NCI-H2081 treated with DMSO at 0.1 percent for 48 hours (cell line): ENCODE measurements at places on chromosomes 16 and 17.

DNA sequence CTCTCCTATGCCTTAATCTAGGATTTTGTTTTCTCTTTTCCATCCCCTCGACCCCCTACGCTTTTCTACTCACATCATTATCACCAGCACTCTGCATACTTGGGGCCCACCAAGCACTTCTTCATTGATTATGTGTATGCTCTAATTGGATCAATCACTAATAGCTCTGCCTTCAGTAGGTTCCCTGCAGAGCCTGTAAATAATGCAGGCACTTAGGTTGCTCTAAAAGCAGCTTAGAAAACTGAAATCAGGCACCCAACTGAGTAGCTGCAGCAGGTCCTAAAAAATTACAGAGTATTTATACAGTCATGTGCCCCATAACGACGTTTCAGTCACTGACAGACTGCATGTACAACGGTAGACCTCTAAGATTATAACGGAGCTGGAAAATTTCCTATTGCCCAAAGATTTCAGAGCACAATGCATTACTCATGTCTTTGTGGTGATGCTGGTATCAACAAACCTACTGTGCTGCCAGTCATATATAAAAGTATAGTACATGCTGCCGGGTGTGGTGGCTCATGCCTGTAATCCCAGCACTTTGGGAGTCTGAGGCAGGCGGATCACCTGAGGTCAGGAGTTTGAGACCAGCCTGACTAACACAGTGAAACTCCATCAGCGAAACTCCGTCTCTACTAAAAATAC lies 280.4 kb downstream of the HS3ST3B1 start:
- no peak for DNase-seq

DNA sequence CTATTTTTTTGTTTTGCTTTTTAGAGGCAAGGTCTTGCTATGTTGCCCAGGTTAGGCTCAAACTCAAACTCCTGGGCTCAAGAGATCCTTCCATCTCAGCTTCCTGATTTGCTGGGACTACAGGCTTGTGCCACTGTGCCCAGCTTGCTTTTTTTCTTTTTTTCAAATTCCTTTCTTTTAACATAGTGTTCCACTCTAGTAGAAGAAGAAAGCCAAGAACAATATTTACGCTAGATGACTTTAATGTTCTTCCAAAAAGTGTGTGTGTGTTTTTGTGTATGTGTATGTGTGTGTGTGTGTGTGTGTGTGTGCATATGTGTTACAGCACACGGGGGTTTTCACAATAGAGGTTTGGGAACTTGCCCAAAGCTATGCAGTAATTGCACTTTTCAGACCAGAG lies 10.7 kb upstream of the UMOD start:
- no peak for DNase-seq

GRCh38 chr17:78107976-78108725 lies 20.4 kb downstream of the TMC6 start:
- DNase-seq: no peak

DNA sequence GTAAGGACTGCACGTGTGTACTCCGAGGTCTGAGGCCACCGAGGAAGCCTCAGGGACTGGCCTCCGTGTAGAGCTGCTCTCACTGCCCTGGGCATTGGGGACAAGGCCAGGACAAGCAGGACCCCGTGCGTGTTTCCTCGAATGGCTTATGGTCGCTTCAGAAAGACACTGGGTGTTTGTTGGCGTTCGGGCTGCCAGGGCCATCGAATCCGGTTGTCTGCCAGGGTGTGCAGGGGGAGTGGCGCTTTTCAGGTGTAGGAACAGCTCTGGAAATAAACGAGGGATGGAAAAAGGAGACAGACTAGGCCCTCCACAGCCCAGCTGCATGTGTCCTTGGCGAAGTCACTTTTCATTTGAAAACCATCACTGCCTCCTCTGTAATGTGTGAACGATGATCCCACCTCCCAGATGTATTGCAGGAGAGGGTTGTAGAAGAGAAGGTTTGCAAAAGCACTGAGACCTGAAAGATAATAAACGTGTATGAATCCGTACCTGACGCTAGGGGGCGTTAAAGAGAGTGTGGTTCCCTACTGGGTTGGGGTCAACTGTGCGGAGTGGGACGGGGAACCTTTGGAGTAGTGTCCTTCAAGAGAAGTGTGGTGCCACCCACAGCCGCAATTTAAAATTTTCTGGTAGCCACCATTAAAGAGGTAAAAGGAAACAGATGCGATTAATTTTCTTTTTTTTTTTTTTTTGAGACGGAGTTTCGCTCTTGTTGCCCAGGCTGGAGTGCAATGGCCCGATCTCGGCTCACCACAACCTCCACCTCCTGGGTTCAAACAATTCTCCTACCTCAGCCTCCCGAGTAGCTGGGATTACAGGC lies 2.1 kb upstream of the ZSCAN10 start:
- no peak for DNase-seq

DNA sequence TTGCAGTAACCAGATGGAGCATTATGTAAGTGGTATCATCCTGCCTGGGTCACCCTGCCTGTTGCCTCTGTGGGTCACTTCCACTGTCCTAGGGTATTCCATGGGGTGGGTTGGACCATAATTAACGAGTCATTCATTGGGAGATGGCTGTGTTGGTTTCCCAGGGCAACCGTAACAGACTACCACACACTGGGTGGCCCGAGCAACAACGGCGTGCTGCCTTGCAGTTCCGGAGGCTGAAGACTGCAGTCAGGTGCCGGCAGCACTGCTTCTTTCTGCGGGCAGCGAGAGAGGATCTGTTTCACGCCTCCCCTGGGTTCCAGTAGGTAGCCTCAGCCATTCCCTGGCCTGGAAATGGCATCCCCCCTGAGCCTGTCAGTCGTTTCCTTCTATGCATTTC lies 28.9 kb upstream of the CMIP start:
- no peak for DNase-seq

GRCh38 chr17:30928584-30928983 lies 6.8 kb downstream of the ADAP2 start:
- DNase-seq: no peak

GRCh38 chr17:50557630-50558029 lies 2.9 kb upstream of the CACNA1G start:
- DNase-seq: no peak

DNA sequence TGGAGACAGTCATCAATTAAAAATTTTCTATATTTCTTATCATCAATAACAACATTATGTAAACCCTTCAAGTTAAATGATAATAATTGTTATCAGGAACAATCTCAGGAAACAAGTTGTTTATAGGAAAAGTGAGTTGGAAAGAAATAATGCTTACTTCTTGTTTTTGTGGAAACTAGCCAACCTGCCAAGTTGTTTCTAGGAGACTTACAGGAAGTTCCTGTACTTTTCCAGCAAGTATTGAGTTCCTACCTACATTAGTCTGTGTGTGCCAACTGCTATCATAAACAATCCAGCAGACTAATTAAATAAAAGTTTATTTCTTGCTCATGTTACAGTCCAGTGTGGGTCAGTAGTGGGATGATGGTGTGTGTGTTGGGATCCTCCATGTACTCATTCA lies 1.6 kb upstream of the CCL14 start:
- DNase-seq: no peak

GRCh38 chr16:2912330-2913199 lies 834 bp downstream of the FLYWCH1 start:
- no peak for DNase-seq

- no peak for DNase-seq
These were observed 163.3 kb downstream of the HS3ST2 start for GRCh38 chr16:22977294-22977697.
